Stimulated activated naive CD4-positive, alpha-beta T cell treated with Interleukin-2 at 50 U/mL for 16 hours (primary cell): ENCODE measurements at places on chromosomes 3 and 15.
A peak's percentile ranks its signal among the peaks of the same experiment; 100 is the strongest.

GRCh38 chr3:60622349-60622748 is 628.9 kb downstream of the FHIT start:
- DNase-seq: no peak

DNA sequence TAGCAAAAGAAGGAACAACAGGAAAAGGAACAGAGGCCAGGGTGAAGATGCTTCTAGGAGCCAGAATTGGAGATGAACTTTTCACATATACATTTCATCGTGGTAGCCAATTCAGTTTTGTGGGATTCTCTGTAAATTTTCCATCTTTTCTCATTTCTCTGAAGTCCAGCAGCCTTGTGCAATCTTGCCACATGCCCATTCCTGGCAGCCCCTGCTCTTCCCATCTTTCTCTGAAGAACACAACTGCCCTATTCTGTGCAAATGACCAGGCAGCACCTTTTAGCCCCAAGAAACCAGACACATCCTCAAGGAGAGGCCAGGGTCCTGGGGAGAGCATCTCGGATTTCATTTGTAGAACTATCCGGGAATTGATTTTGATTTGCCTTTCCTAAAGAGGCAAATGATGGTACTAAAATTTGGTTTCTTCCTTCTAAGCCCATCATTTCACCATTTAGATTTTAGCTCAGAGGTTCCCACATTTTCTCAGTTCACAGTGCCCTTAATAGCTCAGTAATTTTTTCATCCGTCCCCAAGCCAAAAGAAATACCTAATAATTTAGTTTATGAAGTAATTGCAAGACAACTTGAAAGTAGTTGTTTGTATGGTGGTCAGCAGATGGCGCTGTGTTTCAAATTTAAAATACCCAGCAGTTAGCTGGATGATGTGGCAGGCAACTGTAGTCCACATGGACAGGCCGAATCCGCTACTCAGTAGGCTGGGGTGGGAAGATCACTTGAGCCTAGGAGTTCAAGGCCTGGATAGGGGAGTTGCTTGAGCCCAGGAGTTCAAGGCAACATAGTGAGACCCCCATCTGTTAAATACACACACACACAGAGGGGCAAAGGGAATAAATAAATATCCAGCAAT is 61.3 kb upstream of the ACKR4 start:
- DNase-seq: peak; percentile 53

GRCh38 chr15:41935566-41936020 is 36.8 kb downstream of the EHD4 start:
- no peak for DNase-seq

- DNase-seq: no peak
Observed at GRCh38 chr3:58658508-58658907, 8.1 kb downstream of the FAM3D start.
